Stimulated activated CD4-positive, alpha-beta T cell treated with anti-CD3 and anti-CD28 coated beads, Interleukin-15, amount 100 ng/mL, for 24 hours (primary cell): ENCODE measurements at places on chromosomes 7 and 10.

GRCh38 chr10:35638101-35638500, 4.0 kb downstream of the FZD8 start:
- DNase-seq, result no peak

DNA sequence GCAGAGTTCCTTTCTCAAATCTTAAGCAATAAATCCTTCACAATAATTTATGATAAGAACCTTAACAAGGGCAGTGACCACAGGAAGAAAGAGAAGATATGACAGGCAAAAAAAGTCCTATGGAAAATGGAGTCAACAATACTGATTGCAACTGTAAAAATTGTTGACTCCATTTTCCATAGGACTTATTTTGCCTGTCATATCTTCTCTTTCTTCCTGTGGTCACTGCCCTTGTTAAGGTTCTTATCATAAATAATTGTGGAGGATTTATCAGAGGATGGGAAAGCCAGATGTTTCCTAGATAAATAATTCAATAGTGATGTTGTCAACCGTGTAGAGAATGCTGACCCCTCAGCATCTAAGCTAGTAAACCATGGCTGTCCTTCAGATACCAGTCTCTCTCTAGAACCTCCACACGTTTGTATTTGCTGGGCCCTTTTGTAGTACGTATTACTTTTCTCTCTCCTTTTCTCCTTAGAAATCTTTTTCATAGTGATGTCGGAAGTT, 172.6 kb upstream of the BET1 start:
- no peak for DNase-seq

DNA sequence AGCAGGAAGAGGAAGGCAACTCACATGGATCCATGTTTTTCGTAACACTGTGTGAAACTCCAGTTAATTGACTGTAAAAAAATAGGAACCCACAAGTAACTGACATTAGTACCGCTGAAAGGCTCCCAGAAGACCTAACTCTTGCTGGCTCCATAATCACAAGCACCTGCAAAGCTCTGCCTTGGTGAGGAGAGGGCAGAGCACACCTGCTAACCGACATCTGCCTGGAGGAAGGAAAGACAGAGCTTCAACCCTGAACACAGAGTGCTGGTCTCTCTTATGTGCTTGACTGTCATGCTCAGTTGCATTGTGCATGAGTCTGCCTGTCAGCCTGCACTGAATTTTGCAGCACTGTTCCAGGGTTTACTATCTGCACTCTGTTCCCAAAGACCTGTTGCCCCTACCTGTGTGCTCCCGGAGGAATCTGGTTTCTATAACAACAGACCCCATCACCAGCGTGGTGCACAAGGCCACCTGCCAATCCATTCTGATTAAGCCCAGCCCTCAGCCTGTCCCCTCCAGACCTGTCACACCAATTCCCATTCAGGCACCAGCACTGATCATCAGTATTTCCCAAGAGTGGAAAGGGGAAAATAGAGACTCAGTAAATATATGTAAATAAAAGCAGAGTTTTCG, 63.1 kb upstream of the ANKRD1 start:
- no peak for DNase-seq

DNA sequence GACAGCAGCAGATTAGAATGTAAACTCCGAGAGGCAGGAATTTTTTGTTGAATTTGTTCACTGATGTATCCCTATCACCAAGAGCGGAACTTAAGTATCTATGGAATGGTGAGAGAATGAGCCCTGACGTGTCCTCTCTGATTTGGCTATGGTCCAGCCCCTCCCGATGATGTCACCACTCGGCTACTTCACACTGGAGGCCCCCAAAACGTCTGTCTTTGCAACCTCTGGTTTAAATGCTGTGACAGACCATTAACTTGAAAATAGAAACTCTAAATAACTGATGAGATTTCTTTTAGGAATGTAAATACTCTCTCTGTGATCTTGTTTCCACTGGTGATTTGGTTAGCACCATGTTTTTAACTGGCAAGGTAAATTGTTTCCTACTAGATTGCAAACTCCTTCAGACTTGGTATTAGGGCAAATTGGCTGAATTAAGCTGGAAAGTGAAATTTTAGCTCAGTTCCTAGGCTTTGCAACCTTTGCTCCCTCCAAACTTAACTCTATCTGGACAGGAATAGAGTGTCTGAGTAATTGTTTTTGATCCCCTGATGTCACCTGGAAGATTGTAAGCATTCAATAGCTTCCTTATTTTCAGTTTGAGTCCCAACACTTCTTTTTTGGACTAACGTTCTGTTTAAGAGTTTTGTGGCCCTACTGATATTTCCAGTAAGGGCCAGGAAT, 19.1 kb downstream of the SLC16A12 start:
- DNase-seq, result no peak

- DNase-seq, result peak; percentile 16
These were observed 238.9 kb downstream of the CAMK1D start for GRCh38 chr10:12588091-12588860.
